ENCODE measurements at places on chromosomes 13 and 19.

DNA sequence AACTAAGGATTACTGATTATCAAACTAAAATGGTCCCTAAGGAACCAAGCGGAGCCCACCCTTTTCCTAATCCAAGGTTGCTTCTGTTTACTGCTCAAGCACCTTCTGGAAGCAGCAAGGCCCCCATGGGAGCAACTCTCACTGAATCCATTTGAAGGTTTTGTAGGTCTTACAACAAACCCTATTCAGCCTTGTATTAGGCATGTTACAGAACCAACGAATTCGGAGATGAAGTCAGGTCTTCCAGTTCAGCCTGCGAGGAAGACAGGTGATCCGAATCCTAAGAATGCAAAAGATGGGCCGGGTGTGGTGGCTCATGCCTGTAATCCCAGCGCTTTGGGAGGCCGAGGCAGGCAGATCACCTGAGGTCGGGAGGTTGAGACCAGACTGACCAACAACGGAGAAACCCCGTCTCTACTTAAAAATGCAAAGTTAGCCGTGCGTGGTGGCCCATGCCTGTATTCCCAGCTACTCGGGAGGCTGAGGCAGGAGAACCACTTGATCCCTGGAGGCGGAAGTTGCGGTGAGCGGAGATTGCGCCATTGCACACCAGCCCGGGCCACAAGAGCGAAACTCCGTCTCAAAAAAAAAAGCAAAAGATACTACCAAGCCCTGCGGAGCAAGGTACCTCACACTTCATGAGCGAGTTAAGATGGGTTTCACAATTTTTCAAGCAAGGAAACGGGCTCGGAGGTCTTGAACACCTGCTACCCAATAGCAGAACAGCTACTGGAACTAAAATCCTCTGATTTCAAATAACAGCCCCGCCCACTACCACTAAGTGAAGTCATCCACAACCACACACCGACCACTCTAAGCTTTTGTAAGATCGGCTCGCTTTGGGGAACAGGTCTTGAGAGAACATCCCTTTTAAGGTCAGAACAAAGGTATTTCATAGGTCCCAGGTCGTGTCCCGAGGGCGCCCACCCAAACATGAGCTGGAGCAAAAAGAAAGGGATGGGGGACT lies 609 bp downstream of the ZAR1L start:
- peak; percentile 46 for DNase-seq

DNA sequence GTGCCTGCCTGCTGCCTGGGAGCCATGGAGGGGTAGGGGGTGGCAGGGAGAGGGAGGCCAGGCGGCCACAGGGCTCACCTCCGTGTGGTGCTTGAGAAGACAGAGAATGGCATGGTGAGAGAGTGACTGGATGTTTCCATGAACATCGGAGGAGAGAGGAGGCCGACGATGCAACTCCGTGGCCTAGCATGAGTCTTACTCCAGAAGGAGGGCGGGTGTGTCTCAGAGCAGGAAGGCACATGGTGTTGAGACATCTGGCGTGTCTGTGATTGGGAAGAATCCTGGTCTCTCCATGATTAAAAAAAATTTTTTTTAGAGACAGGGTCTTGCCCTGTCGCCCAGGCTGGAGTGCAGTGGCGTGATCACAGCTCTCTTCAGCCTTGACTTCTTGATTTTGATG lies 5.1 kb downstream of the IRGC start:
- no peak for DNase-seq

- no peak for DNase-seq
These were observed 131.8 kb downstream of the STARD13 start for GRCh38 chr13:33153421-33154404.

DNA sequence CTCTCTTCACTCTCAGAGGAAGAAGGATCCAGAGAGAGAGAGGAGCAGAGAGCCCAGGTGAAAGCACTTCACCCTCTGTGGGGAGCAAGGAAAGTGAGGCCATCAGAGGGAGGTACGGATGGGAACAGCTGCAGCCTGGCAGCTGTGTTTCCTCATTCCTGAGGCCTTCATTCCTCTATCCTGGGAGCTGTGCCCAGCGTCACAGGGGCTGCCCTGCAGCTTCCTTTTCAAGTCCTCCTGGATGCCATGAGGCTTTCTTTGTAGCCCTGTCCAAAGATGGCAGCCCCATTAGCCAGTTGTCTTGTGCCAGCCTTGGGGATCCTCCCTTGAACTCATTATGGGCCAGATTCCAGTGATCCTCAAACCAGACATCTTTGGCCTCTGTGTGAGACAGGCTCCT lies 76.8 kb upstream of the PCDH8 start:
- no peak for DNase-seq

GRCh38 chr19:31256593-31256960 lies 92.7 kb downstream of the TSHZ3 start:
- DNase-seq: no peak

DNA sequence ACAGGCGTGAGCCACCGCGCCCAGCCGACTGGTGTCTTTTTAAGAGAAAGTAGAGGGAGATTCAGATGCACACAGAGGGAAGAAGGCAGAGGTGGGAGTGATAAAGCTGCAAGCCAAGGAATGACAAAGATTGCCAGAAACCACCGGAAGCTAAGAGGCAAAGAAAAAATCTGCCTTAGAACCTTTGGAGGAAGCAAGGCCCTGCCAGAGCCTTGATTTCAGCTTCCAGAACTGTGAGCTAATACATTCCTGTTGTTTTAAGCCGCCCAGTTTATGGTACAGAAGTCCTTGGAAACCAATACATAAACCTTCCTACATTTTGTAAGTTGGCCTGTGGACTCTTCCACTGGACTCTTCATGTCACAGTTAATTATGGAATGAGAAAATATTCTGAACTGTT lies 71.7 kb upstream of the SOX21 start:
- no peak for DNase-seq
